Suppressor macrophage treated with lipopolysaccharide for 1 hour (primary cell): ENCODE measurements at places on chromosomes 5 and 9.

GRCh38 chr5:154794525-154795234 is 39.5 kb downstream of the LARP1 start:
- no peak for DNase-seq

- DNase-seq: no peak
Measured at GRCh38 chr9:69276775-69277174, 48.2 kb upstream of the ENTREP1 start.

DNA sequence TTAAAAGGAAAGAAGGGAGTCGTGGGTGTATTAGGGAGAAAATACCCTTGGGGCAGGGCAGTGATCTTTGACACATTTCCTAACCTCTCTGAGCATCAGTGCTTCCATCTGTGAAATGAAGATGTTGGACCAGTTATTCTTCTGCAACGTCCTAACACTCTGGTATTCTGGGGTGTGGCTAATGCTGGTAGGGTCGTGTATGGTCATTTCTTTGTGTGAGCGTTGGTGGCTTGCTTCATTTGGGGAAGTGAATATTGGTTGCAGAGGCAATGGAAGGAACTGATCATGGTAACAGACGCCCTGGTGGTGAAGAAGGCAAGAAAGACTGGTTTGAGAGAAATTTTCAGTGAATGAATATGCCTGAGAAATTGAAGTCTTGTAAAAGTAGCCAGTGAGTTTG is 67.9 kb upstream of the TTC23L start:
- peak; percentile 8 for DNase-seq

GRCh38 chr9:123796094-123796493 is 133.8 kb downstream of the DENND1A start:
- DNase-seq: no peak
